Inflammatory macrophage (primary cell): ENCODE measurements at places on chromosomes 4 and X.

- no peak for DNase-seq
Measured at GRCh38 chr4:184471881-184472613, 2.3 kb downstream of the IRF2 start.

- no peak for DNase-seq
Measured at GRCh38 chrX:133985164-133985966, at the start of gene GPC3. Gene GPC3 (minus strand): TSS chrX:133985594.

GRCh38 chr4:48030470-48030869 is 13.9 kb downstream of the NIPAL1 start:
- DNase-seq = no peak

- DNase-seq = peak; percentile 51
Measured at GRCh38 chr4:57109847-57110639, at the start of gene IGFBP7. Gene IGFBP7 (minus strand): TSS chr4:57110385. CDS start chr4:57110351, 34 bp downstream.

DNA sequence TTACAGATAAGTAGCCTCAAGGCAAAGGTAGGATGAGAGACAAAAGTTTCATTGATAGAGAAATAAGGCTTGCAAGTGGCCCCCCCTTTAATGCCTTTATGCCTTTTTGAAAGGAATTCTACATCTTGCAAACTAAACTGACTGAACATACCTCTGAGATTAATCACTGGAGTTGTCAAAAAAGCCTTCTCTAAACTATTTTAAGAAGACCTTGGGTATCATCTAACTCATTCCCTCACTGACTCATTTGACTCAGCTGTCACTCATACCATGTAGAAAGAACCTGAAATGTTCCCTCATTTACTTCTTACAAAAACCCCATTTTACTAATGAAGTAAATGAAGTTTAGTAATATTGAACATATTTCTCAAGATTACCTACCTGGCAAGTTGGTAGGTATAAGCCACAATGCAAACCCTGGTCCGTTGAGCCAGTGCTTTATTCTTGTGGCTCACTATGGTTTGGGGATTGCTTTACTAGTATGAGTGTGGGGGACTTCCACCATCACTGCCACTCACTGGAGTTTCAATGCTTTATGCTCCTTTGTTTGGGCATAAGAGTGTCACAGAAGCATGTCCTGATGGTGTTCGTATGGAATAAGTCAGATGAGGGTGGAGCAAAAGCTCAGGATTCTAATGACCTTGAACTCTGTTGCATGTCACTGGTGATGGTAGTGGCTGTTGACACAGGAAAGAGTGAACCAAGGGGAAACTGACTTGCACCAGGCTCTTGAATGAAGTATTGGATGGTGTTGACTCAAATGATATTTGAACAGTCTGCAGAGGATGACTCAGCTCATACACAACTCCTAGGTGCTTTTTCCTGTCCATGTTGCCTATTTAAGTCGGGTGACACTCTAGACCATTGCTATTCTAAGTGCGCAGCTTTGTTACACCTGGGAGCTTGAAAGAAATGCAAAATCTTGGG is 305.5 kb upstream of the EMCN start:
- no peak for DNase-seq

DNA sequence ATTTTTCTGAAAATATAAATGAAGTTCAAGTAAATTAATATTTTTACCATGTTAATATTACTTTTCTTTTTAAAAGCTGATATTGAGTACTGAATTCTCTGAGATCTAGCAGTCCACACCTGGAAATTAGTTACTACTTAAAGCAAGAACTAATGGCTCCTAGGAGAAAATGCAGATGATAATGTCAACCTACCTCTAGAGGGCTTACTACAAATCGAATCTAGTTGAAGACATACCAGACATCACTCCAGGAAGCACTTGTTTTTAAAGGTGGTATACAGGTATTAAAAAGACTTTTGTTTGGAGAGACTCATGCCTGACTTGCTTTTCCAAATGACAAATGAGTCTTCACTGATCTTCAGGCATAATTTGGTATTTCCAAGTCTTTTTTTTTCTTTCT is 516.4 kb upstream of the BOD1L1 start:
- DNase-seq = no peak

DNA sequence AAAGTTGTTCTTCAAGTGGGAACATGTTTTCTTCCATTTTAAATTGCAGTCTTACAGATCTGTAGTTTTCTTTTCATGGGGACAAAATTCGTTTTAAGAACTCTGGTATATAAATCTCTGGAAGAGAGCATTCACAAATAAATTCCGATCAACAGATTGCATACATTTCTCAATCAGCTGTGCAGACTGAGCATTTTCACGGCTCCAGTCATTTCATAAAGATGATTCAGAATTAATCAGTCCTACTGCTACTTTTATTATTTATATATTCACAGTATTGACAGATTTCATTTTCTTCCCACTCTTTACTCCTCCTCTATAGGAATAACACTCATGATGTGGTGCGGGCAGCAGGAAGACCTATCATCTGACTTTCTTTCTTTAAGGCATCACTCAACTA is 534.9 kb upstream of the FTHL17 start:
- no peak for DNase-seq

DNA sequence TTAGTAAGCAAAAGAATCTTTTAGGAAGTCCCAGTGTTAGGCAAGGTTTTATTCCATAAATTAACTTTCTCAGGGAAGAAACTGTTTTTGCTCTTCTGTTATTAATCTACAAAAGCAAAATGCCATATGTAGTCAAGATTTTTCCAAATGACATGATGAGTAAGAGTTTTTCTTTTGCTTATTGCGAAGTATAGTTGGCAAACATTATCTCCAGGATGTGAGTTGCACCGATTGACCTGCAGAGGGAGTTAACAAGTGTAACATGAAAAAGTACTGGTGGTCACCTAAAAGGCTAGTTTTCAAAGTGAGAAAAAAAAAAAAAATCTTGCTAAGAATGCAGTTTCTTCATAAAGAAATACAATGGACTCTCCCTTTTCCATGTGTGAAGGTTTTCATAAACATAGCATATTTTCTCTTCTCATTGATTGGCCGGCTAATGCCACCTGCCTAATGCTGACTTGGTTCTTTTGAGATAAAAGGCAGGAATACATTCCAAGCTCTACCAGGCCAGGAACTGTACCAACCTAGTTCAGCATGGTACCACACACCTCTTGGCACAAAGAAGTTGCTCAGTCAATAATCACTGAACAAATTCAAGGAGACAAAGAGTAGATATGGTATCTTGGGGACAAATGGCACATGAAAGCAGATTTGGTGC is 100.2 kb downstream of the LNX1 start:
- DNase-seq = peak; percentile 29
